Islet precursor cell (in vitro differentiated cells): ENCODE measurements at places on chromosomes 6 and 20.

DNA sequence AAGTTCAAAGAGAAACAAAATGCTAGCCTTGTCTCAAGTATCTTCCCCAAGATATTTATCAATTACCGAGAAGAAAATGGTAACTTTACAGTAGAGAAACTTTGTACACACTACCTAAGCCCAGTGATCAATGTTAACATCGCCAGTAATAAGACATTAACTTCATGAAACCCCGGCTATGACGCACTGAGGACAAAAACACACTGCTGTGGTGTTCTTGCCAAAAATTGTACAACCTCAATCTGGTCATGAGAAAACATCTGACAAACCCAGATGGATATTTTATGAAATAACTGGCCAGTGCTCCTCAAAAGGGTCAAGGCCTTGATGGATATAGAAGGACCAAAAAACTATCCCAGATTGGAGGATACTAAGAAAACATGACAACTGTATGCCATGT lies 85.5 kb upstream of the DTNBP1 start:
- no peak for DNase-seq

GRCh38 chr20:8515810-8516435 lies 383.9 kb downstream of the PLCB1 start:
- no peak for DNase-seq

GRCh38 chr6:133814238-133814637 lies 74.7 kb upstream of the TCF21 start:
- DNase-seq, result no peak

GRCh38 chr6:80862756-80863155 lies 756.3 kb downstream of the BCKDHB start:
- DNase-seq, result no peak

DNA sequence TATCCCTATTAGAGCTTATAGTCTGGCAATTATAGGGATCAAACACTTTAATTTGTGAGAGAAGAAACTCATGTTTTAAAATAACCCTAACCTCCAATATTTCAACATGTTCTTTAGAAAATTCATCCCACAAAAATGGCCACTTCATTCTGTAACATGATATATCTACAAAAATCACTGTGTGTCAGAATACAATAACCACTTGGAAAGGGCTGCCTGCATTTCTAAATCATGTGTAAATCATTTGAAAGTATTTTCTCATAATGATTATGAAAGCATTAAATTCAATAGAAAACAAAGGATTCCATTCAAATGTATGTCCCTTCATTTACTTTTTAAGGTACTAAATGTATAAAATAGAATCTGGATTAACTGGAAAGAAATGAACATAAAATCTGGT lies 101.4 kb upstream of the NHSL1 start:
- DNase-seq, result no peak

- peak; percentile 94 for DNase-seq
These were observed 48.1 kb upstream of the AFDN start for GRCh38 chr6:167778497-167779128.

GRCh38 chr6:158158123-158158522 lies 9.9 kb downstream of the SERAC1 start:
- no peak for DNase-seq

DNA sequence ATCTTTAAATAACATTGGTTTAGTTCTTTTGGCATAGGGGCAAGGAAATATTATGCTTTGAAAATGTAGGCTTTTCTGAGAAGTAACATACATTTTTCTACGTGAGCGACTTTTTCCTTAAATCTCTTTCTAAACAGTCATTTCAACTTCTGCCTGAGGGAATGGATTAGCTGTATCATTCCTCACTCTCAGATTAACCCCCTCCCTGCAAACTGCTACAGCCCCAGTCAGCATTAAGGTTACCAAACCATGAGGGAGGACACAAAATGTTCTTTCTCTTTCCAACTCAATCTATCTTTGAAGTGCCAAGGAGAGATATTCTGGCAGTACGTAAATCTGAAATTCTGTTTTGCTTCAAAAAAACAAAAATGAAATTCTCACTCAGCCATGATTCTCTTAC lies 231.3 kb upstream of the FLRT3 start:
- no peak for DNase-seq

DNA sequence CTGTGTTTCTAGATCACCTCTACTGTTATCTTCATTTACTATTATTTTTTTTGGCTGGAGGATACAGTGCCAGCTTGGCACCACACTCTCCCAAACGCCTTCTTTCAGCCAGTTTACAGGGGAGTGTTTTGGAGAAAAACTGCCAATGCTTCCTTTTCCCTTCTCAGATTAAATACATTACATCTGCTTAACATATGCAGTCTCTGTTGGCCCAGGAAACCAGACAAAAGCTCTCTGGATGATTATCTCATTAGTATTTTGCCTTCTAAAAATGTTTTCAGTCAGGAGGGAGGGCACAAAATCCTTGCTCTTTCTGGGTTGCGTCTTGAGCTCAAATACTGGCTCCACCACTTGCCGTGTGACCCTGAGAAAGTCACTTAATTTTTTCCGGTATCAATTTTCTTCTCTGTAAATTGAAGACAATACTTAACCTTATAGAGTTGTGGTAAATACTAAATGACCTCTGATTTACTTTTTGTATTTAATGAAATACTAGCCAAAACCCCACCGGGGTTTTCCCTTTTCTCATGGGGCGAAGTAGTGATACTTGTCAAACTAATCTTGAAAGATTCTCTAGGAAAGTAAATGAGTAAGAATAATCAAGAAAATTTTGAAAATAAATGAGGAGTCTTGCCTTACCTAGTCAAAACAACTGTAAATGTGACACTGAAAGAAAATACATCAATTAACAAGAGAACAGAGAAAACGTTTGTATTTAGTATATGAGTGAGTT lies 146.2 kb downstream of the MMS22L start:
- no peak for DNase-seq

- DNase-seq, result no peak
These were observed 476 bp upstream of the CLIC5 start for GRCh38 chr6:46016063-46016608.

DNA sequence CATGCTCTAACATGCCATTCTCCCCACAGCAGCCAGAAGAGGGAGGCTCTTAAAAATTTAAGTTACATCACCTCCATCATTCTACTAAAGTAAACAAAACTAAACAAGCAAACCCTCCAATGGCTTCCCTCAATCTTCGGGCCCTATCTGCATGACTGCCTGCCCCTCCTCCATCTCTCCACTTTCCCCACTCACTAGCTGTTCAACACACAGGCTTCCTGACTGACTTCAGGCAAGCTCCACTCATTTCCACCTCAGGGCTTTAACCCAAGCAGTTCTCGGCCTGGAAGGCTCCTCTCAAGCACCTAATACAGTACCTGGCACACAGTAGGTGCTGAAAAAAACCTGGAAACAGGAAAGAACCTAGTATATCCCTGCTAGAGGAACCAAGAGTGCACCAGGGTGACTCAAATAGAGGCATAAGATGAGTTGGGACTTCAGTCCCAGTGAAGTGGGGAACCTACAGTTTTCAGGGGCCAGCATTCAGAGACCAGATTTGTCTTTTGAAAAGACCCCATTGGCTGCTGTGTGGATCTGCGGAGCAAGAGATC lies 2.8 kb downstream of the AHCY start:
- DNase-seq, result no peak

GRCh38 chr20:63372971-63373885 lies 12.1 kb upstream of the CHRNA4 start:
- no peak for DNase-seq

GRCh38 chr20:53655625-53656292 lies 62.1 kb upstream of the ZNF217 start:
- DNase-seq, result no peak

GRCh38 chr6:25359191-25359861 lies 80.2 kb downstream of the CARMIL1 start:
- DNase-seq, result no peak

GRCh38 chr6:114580882-114581281 lies 238.1 kb upstream of the HS3ST5 start:
- DNase-seq, result peak; percentile 66

DNA sequence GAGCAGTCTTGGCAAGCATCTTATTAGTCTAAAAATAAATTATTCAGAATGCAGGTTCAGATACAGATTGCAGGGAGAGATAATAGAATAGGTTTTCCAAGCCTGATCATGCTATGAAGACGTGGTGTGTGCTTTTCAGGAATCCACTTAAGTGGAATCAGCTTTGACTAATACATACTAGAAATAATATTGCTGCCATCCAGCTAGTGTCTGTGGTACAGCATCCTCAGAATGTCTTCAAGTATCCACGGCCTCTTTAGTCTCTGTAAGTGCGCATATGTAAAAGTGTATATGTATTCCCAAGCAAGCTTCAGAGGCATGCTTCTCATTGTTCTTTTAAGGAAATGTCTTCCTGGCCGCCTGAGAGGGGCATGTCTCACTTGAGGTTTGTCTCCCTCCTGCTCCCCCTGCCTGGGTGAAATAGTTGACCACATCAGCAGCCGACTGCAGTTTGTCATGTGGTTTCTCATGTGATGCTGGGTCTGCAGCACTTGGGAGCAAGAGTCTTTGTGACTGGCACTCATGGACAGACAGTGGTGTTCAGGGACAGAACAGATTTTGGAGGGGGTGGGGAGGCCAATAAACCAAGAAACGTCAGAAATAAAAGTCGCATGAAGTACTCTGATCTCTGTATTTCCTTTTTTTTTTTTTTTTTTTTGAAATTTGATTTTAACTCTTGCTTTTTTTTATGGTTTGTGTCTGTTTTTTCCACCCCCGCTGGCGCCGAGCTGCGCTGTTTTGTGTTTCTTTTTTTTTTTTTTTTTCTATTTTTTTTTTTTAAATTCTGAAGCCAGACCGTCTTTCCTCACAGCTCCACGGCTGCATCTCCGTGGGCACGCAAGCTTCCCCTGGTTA lies 150.8 kb downstream of the PRL start:
- DNase-seq, result peak; percentile 91

GRCh38 chr6:127516662-127517273 lies 2.4 kb downstream of the MTCL3 start:
- DNase-seq, result peak; percentile 76

DNA sequence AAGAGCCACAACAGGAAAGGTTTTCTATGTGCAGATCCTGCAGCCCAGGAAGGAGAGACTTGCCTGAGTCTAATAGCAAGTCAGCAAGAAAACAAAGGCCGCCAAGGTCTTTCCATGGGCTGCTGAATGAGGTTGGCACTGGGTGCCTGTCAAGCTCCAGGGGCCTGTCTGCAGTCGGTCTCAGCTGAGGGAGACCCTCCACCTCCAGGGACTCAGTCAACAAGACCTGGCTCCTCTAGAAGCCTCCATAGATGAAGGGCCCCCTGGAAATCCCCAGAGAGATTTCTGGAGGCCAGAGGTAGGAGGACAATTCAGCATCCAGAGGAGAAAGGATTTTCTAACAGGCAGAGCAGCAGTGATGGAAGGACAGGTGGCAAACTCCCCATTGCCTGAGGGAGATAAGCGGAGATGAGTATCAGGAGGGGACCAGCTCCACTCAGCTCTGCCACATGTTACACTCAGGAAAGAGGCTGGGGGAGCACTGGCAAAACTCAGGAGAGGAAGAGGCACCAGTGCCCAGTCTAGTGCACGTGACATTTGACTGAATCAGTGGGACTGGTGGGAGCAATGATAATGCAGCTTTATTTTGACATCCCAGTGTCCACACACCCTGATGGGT lies 33.5 kb upstream of the FKBP1A start:
- DNase-seq, result no peak

- DNase-seq, result no peak
These were observed 20.1 kb downstream of the KCNK17 start for GRCh38 chr6:39294133-39294532.

DNA sequence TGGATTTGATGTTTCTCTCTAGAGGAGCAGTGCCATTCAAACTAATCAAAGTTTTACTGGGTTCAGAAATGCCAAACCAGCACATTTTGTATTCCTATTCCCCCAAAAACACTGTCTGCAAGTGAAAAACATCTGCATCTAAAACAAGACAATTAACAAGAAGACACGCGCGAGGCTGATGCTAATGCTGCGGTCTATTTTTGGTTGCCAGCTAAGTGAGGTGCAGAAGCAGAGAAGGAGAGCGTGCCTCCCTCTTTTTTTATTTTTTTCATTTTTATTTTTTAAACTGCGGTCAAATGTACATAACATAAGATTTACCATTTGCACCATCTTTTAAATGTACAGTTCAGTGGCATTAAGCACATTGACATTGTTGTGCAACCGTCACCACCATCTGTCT lies 641.1 kb downstream of the DHX35 start:
- no peak for DNase-seq

- DNase-seq, result peak; percentile 90
These were observed 309.3 kb downstream of the PRL start for GRCh38 chr6:21987501-21987957.

- DNase-seq, result no peak
These were observed 85.2 kb upstream of the CCDC167 start for GRCh38 chr6:37584654-37585522.

GRCh38 chr6:37793067-37793466 lies 26.5 kb upstream of the ZFAND3 start:
- peak; percentile 79 for DNase-seq

GRCh38 chr6:43297644-43298564 lies at the start of gene SLC22A7:
SLC22A7 (plus strand) TSS chr6:43298260; CDS start chr6:43298359, 99 bp downstream.
- DNase-seq, result peak; percentile 38

DNA sequence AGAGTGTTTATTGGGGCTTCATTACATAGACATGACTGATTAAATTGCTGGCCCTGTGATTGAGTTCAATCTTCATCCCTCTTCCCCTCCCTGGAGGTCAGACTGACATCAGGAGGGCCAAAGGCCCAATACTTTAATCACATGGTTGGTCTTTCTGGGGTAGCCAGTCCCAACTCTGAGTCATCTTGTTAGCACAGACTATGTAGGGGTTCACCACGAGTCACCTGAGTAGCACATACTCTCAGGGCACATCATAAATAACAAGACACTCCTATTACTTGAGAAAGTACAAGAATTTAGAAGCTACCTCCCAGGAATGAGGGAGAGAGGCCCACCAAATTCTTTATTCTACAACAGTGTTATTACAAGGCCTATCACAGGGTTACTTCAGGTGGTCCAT lies 11.3 kb downstream of the GINS1 start:
- DNase-seq, result no peak

GRCh38 chr6:24719125-24719971 lies at the start of gene C6orf62:
C6orf62 (minus strand) TSS chr6:24719154; CDS start chr6:24718668, 486 bp downstream.
- peak; percentile 55 for DNase-seq

DNA sequence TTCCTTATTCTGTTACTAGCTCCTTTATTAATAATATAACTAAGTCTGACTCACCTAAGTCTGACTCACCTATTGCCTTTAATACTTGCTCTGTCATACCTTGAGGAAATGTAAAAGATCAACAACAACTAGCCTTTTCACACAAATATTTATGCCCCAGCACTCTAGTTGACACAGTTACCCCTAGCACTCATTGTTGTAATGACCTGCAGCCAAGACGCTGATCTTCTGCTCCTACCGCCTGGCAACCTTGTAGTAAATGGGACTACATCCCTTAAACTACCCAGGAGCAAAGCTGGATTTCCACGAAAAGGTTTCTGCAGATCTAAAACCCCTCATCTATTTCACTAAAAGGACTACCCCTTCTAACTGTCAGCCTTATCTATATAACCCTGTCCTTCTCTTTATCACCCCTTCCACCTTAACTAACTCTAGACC lies 90.0 kb downstream of the PLG start:
- no peak for DNase-seq

GRCh38 chr6:143498428-143498827 lies 13.1 kb downstream of the FUCA2 start:
- peak; percentile 76 for DNase-seq

GRCh38 chr6:23873161-23873560 lies 252.9 kb upstream of the NRSN1 start:
- DNase-seq, result no peak

GRCh38 chr6:73050706-73051105 lies 174.6 kb downstream of the KHDC1L start:
- no peak for DNase-seq
